ENCODE measurements at places on chromosomes 6 and 20.
A peak's percentile ranks its signal among the peaks of the same experiment; 100 is the strongest.

DNA sequence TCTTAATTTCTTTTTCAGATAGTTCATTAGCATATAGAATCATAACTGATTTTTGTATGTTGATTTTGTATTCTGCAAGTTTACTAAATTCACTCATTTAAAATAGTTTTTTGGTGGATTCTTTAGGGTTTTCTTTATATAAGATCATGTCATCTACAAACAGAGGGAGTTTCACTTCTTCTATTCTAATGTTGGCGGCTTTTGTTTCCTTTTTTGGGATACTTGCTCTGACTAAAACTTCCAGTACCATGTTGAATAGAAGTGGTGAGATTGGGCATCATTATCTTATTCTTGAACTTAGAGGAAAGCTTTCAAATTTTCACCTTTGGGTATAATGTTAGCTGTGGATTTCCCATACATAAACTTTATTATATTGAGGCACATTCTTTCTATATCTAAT, 296.9 kb downstream of the BCKDHB start:
- no peak for DNase-seq

DNA sequence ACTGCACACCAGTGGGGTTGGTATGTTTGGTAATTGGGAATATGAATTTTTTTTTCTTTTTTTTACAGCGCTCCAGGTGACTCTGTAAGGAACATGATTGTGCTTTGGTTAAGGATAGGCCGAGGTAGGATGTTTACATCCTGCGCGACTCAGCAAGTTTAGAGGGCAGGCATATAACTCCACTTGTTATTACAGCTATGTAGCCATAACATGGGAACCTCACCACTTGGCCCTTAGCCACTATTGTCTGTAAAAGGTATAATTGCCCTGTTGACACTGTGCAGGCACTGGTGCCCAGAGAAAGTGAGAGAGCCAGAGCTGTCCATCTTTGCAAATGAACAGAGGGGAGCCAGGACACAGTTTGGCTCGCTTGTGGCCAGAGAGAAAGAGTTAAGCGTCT, 172.9 kb downstream of the MCHR2 start:
- DNase-seq: no peak

DNA sequence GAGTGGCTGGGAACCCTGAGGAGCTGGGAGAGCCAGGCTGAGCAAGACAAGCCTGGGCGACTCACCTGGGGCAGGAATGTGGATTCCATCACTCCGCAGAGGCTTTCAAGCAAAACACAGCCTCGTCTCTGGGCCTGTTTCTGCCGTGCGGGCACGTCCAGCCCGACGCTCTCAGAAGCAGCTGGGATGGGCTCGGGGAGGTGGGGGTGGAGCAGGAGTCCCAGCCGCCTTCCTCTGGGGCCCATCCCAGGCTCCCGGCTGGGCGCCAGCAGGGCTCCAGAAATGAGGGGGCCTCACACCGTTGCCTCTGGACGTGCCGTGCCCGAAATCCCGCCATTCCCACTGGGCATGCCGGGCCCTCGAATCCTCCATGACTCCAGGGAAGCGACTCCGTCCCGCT, 8.7 kb upstream of the RPS21 start:
- no peak for DNase-seq

GRCh38 chr6:43575105-43575771, 600 bp downstream of the XPO5 start:
- DNase-seq: peak; percentile 16

DNA sequence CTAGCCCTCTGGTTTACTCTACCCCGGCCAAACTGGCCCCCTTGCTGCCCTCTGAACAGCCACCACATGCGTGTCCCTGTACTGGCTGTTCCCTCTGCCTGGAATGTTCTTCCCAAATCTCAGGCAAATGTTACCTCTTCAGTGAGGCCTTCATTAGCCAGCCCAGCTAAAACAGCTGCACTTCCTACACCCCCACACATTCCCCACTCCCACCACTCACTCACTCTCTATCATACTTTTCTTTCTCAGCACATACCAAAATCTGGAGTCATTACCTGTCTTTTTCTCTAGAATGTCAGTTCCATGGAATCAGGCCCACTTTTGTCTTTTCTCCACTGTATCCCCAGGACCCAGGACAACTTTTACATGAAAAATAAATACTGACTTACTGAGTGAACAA, 401.2 kb upstream of the SULF2 start:
- DNase-seq: no peak

GRCh38 chr6:135496800-135497411, 634 bp downstream of the AHI1 start:
- no peak for DNase-seq

GRCh38 chr6:113856625-113857555, at the start of gene MARCKS:
Gene MARCKS (plus strand): TSS chr6:113857345. CDS start chr6:113857746, 401 bp downstream.
- DNase-seq: peak; percentile 52

DNA sequence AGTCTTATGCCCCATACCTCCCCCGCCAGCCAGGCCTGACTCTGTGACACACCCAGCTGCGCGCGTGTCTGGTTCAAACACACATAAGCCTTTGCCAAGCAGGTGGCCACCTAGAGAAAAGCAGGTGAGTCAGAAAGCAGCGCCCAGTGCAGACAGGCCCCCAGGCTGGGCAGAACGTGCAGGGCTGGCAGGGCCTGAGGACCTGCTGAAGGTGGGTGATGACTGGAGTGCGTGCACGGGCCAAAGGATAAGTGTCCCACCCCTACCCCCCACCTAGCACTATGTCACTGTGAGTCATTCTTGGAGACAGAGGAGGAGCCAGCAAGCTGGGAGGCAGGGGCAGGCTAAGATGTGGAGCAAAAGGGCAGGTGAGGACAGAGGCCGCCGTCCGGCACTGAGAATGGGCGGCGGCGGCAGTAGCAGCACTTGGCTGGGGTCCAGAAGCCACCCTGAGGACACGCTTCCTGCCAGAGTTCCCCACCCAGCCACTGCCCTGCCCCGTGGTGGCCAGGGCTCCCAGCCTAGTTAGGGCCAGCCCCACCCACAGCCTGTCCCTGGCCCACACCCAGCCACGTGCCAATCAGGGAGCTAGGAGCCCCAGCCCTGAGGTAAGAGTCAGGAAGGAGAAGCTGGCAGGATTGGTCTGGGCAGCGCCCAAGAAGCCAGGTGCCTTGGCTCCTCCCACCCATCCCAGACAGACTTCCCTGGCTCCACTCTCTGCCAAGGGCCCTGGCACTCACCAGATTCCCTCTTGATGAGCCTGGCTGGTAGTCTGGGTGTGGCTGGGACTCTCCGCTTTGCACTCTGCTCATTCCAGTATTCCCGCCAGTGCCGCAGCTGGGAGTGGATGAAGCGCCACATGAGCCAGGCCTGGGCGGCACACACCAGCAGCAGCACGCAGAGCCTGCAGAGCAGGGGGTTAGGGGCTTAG, 72.7 kb downstream of the TRAM2 start:
- no peak for DNase-seq

Data from GM12892 (cell line).